Activated CD8-positive, alpha-beta memory T cell treated with anti-CD3 and anti-CD28 coated beads for 4 hours (primary cell): ENCODE measurements at places on chromosomes 2 and 18.

- DNase-seq: no peak
Measured at GRCh38 chr2:62284980-62285379, 89.1 kb downstream of the B3GNT2 start.

DNA sequence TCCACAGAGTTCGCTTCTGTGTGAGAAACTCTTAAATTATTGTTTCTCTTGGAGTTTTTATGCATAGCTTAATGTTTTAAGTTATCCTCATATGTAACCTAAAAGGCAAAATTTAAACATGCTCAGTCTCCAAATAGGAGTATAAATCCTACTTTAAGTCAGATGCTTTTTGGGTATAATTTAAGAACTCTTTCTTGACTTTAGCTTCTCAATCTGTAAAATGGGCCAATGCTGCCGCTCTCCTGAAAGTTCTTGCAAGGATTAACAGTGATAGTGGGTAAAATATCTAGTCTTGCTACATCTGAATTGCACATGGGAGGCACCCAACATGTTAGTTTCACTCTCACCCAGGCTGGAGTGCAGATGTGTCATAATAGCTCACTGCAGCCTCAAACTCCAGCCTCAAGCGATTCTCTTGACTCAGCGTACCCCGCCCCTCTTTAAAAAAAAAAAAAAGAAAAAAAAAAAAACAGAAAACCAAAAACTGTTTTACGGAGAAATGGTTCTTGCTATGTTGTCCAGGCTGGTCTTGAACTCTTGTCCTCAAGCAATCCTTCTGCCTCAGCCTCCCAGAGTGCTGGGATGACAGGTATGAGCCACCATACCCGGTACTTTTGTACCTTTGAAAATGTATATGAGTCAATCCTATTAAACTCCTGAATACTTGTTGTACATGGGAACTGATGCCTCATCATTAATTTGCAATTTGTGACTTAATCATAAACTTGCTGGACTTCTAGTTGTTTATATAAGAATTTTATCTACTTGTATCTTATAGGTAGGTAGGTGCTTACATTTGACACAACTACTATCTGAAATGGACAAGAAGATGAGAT, 1.8 kb downstream of the FBXO48 start:
- DNase-seq: no peak

- DNase-seq: no peak
Measured at GRCh38 chr2:16338026-16338425, 327.6 kb downstream of the CYRIA start.

DNA sequence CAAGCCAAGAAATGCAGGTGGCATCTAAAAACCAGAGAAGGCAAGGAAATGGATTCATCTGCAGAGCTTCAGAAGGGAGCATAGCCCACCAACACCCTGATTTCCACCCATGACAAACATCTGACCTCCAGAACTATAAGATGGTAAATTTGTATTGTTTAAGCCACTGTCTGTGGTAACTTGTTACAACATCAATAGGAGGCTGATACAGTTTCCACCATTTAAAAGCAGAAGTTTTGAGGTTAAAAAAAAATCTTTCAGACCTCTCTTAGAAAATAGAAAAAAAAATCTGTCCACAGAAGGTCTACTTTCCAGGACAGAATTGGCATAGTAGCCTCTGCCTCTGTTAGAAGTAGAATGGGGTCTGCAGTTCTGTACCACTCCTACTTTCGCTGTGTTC, 37.2 kb downstream of the SLC40A1 start:
- no peak for DNase-seq

GRCh38 chr18:48504819-48505218, 34.0 kb upstream of the CTIF start:
- no peak for DNase-seq

DNA sequence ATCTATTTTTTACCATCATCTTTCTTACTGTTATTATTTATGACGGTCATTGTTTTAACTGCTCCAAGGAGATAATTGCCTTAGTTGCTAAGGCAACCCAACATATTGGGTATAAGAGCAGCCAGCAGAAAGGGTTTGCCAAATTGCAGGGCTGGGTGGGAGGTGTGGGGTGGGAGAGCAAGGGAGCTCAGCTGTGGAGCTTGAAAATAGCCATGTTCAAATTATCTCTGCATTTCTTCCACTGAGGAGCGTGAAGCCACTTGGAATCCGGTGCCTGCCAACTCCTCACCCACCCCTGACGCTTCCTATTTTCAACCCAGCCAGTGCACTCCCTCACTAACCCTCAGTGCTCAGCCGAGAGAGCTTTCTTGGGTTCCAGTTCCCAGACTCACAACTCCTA, 60.8 kb downstream of the SETBP1 start:
- no peak for DNase-seq

GRCh38 chr2:114368705-114369104, 73.7 kb upstream of the DPP10 start:
- no peak for DNase-seq

- no peak for DNase-seq
Measured at GRCh38 chr2:64273524-64274398, 129.5 kb upstream of the PELI1 start.
